ENCODE measurements at places on chromosomes 3 and 15.

DNA sequence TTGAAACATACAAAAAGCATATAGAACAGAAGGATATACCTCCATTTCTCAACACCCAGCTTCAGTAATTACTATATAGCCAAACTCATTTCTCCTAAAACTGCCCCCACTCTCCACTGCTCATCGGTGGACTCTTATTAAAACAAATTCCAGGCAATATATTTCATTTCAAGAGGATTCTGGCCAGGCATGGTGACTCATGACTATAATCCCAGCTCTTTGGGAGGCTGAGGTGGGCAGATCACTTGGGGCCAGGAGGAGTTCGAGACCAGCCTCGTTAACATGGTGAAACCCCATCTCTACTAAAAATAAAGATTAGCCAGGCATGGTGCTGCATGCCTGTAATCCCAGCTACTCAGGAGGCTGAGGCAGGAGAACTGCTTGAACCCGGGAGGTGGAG lies 40.9 kb downstream of the SNX4 start:
- DNase-seq: peak; percentile 48

GRCh38 chr3:16300307-16300706 lies 35.3 kb downstream of the OXNAD1 start:
- peak; percentile 25 for DNase-seq

GRCh38 chr3:129060276-129061022 lies at the start of gene GP9:
GP9 (plus strand) TSS chr3:129060779; CDS start chr3:129061740, 961 bp downstream.
- no peak for DNase-seq

DNA sequence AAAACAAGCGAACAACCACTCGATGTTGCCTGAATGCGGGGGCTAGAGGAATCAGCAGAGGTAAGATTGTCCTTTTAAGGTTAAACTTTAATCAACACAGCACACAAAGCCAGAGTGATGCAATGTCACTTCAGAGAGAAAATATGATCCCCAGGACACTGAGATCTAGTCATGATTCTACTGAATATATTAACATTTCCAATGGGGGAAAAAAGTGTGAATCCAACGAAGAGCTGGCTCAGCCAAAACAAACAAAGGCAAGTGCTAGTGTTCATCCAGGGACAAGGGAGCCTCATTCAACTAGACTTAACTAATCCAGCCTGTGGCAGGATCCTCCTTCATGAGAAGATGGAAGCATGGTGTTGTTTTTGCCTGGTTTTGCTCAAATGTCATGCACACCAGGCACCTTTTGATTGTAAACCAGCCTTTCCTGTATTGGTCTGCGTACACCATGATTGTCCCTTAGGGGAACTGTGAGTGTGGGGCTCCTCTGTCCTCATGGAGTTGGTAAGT lies 35.8 kb downstream of the SCG5 start:
- peak; percentile 60 for DNase-seq

DNA sequence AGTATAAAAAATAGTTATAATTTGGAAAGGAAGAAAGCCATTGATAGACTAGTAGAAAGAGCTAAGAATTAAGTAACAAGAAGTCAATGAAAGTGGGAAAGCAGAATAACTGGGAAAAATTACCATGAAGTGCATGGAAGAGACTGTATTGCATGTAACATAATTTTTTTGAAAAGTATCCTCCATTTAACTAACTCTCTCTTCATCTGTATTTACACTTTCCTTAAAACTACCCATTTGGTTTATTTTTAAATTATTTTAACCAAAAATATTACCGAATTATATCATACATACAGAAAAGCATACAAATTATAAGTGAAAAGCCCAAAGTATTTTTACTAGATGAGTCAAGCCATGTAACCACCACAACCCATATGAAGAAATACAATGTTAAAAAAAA lies 1009.9 kb upstream of the SEMA6D start:
- no peak for DNase-seq

DNA sequence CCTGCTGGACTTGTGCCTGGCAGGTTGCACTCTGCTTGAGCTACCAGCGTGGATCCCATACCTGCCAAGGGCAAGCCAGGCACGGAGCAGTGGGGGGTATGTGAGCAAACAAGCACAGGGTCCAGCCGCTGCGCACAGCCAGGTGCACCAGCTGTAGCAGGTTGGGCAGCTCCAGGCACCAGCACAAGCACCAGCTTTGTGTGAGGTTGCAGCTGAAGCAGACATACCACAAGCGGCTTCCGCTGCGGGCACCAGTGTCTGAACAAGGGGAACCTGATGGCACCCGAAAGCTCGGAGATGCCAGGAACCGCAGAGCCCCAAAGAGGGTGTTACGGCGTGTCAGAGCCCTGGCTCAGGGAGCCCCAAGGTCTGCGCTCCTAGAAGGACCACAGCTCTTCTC lies 472.7 kb upstream of the ARL6 start:
- no peak for DNase-seq

- peak; percentile 41 for DNase-seq
These were observed 808 bp downstream of the ARRDC4 start for GRCh38 chr15:97961067-97961954.
